ENCODE measurements at places on chromosomes 4 and X. TPM values are rescaled to one million over a fixed set of nuclear protein-coding genes. Genes with fewer than 3 reads are reported as not detected.

GRCh38 chr4:147610686-147611085 is 6.5 kb upstream of the TMEM184C start:
- DNase-seq: no peak

- DNase-seq: peak; percentile 88
Observed at GRCh38 chr4:189792924-189793618, 147.6 kb upstream of the FRG1 start.

DNA sequence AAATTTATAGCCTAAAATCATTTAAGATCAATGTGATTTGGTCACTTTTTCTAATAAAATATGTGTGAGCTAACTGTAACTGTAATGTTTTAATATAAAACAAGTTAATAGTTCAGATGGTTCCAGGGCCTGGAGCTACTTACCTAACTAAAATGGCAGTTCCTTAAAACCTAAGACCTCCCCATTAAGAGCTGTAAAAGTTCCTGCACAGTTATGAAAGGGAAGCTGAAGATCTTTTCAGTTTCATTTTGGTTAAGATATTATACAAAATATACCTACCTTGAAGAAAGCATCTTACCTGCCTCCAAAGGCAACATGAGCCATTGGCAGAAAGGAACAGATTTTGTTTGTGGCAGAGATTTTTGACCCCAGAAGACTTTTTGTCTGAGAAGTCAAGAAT is 30.1 kb downstream of the HPF1 start:
- DNase-seq: no peak

GRCh38 chr4:26937139-26937538 is 76.5 kb downstream of the STIM2 start:
- DNase-seq: no peak

GRCh38 chr4:27764526-27764837 is 903.8 kb downstream of the STIM2 start:
- no peak for DNase-seq

DNA sequence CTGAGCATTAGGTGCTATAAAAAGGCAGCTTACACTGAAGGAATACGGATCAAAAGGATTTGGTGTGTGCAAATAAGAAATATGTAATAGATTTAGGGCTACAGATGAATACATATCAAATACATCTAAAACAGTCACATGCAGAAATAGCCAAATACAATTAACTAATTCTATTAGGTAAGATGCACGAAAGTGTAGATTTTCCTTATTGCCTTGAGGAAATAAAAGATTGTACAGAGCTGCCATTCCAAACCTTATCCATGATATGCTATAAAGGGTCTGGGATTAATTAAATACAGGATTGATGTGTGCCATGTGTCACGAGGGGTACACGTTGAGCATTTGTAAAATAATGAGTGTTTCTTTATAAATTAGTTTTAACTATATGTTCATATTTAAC is 107.0 kb upstream of the ELOVL6 start:
- DNase-seq: no peak

DNA sequence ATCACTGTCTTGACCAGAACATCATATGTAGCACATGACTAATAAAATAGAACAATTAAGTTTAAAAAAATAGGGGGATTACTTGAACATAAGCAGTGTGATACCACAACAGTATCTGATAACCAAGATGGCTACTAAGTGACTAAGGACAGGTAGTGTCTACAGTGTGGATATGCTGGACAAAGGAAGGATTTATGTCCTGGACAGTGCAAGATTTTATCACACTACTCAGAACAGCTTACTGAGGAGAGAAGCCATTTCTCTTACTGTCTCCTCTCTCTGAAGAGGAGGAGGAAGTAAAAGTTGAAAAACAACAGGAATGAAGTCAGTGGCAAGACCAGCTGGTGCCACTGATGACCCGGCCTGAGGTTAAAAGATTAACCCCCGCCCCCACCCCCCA is 4.0 kb upstream of the SLC10A7 start:
- no peak for DNase-seq

- no peak for DNase-seq
Observed at GRCh38 chrX:53255738-53256191, 25.6 kb downstream of the IQSEC2 start.

DNA sequence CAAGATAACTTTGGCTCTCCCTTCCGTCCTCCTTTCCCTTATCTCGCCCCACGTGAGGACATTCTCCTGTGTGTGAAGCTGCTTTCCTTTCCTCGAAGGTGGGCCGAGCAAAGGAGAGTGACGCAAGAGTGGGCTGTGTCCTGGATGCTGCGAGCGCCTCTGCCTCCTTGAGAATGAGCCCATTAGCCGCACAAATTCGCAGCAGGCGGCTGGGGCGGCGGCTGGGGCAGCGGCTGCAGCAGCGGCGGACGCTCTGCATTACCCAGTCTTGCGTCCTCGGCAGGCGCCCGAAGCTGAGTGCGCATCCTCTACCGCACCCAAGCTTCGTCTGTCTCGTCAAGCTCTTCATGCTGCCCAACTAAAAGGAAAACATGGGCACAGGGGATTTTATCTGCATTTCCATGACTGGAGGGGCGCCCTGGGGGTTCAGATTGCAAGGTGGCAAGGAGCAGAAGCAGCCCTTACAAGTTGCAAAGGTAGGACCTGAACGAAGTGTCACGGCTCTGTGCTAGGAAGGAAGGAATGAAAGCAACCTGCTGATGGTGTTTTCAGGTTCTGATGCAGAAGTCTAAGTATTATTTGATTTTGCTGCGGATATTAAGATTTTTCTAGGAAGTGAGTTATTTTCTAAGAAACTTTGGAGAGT is at the start of gene SYNPO2:
TSS of gene SYNPO2 (plus strand) at position 189 of the 646 bp plus-strand sequence. CDS start at position 372, 183 bp downstream.
- peak; percentile 59 for DNase-seq

- DNase-seq: no peak
Observed at GRCh38 chrX:130027569-130027968, 45.1 kb downstream of the BCORL1 start.

- peak; percentile 42 for DNase-seq
Observed at GRCh38 chr4:15238720-15239119, 189.1 kb upstream of the C1QTNF7 start.

- no peak for DNase-seq
Observed at GRCh38 chrX:105706041-105706440, 116.3 kb upstream of the NRK start.

Gene UGT8
- polyA plus RNA-seq: 60.2 TPM

Gene ZNF732
- 4.9 TPM for polyA plus RNA-seq

Gene TTC29
- 2.1 TPM for polyA plus RNA-seq

Gene CENPVL1
- polyA plus RNA-seq: 0.28 TPM

Gene GPAT3
- polyA plus RNA-seq: 14.5 TPM

All from left kidney (tissue), 8 donors.